AG04449 (cell line): ENCODE measurements at places on chromosomes 12 and 14.

GRCh38 chr12:122949405-122949804, 16.9 kb downstream of the ABCB9 start:
- DNase-seq, result no peak

DNA sequence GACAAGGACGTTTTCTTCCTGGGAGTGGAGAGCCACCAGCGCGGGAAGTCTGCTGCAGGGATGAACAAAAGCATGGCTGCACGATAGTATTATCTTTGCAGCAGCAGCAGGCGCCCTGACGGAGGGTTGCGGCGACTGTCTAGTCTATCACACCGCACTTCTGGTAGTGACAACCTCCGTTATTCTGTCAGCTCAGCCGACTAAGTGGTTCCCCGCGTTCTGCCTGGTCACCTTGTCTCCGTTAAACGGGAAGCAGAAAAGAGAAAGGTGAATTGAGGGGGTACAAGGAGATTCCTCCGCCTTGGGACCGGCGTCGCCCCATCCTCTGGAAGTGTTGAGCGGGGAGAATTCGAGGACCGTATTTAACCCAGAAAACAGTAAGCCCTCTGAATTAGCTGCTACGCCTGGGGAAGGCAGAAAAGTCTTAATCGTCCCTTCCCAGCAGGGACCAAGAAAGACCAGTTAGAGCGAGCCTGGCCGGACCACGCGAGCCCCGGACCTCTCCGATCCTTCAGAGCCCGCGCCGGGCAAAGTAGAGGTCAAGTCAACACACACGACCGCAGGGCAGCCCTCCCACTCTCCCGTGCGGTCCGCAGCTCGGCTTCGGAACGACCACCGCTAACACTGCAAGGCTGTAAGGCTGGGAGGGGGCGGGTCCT, 536 bp upstream of the DAAM1 start:
- DNase-seq, result no peak

DNA sequence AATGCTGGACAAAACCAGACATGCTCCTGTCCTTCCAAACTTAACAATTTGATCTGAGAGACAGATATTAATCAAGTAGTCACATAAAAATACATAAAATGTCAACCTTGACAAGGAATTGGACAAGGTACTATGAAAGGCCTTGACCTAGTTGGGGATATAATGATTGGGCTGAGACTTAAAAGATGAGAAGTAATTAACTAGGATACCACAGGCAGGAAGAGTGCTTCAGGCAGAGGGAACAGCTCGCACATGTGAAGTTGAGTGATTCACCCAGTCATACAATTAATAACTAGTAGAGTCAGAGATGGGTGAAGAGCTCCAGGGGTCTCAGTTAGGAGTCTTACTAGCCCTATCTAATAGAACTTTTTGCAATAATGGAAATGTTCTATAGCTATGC, 259.5 kb downstream of the MSRB3 start:
- no peak for DNase-seq

GRCh38 chr12:54829511-54829910, 24.8 kb upstream of the MUCL1 start:
- DNase-seq, result no peak

DNA sequence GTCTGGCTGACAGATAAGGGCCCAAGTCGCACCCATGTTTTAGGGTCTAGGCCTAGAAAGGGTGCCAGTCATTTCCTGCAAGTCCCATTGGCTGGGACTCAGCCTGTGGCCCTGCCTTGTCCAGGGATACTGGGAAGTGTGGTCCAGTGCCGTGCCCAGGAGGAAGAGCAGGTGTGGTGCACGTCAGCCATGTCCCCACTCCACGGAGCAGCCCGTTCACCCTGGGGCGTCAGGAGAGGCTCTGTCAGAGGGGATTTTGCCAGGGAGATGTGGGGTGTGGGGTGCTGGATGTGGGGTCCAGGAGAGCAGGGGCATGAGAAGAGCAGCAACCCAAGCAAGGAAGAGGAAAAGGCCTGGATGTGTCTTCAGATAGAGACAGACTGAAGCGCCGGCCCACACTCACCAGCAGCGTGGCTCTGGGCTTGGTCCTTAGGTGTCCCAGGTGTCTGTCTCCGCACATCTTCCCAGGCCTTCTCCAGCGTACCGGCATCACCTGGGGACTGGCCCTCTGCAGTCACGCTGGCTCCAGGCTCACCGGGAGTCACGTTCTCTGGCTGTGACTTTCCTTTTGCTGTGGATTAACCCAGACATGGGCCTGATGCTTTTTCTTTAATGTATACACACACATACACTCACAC, 138.2 kb downstream of the CACNA1C start:
- DNase-seq, result no peak

GRCh38 chr14:75450381-75451276, 22.8 kb downstream of the JDP2 start:
- DNase-seq, result no peak

DNA sequence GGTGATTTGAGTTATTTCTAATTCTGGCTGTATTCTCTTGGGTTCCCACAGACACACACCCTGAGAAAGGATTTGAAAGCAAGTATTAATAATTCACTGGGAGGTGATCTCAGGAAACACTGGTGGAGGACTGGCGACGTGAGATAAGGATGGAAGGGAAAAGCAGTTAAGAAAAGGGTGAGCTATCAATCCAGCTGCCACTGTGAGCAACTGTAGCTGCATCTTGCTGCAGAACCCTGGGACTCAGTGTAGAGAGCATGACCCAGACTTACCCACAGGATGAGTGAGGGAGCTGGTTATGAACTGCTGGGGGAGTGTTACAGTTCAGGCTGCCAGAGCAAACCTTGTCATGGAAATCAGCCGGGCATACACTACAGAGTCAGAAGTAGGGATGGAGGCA, 71.9 kb downstream of the RESF1 start:
- DNase-seq, result no peak
